KBM-7 (cell line): ENCODE measurements at places on chromosomes 13 and 19.

DNA sequence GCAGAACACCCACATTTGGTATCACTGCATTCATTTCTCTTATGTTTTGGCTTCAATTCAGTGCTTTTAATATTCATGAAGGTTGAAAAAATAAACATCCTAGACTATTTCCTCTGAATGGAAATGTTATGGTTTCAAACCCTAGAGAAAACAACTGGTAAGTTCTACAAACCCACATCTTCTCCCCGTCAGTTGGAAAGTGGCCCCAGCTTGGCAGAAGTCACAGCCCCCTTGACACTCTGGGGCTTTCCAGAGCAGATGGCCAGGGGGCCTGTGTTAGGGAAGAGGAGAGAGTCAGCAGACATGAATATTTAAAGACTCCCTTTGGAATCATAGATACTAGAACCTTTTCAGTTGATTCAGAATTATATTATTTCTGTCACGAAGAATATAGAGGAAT lies 123.9 kb downstream of the SHISA2 start:
- no peak for DNase-seq

DNA sequence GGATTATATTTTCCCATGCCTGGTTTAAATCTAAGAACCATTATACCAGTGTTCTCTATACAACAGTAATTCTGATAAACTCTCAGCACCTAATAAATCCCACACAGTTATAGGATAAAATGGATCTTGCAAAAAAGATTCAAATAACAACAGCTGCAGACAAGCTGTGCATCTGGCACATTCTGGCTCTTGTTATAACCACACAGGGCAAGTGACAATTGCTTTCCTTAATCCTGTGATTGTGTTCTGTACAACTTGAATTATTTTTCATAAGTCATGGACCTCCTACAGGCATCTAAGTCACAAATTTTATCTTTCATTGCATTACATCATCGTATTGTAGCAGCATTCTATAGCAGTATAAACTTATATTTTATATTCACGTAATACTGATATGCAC lies 948.3 kb downstream of the SLITRK1 start:
- DNase-seq = no peak

- DNase-seq = no peak
These were observed 647.1 kb downstream of the DACH1 start for GRCh38 chr13:71219698-71220415.

DNA sequence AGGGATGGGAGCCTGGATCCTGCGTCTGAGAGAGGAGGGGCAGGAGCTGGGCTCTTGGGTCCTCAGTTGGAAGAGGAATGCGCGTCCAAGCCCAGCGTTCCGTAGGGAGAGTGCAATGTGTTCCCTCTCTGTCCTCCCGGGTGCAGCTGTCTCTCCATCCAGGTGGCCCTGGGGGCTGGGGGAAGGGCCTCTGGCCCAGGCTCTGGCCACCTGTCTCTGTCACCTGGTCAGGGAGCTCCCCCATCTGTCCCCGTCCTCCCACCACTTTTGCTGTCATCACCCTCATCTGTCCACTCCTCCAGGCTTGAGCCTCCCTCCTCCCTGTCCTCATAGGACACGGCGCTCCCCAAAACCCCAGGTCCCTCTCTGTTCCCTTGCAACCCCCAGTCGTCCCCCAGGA lies 3.7 kb upstream of the SBK2 start:
- DNase-seq = no peak

DNA sequence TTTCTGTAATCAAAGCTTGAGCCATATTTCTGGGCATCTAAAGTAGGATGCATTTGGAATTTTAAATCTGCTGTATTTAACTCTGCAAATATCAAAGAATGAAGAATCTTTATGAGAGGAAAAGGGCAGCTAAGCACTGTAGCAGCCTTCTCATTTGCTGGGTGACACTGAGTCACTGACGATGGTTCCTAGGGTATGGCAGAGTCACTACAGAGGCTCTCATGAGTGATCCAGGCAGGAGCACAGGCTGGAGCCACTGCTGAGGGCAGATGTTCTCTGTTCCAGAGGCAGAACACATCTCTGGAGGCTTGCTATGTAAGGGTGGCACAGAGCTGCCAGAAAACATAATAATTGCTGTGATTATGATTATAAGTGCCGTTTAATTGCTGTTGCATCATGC lies 340.7 kb upstream of the HTR2A start:
- no peak for DNase-seq

- DNase-seq = no peak
These were observed 141.1 kb downstream of the GPC5 start for GRCh38 chr13:91539286-91540157.
